ENCODE measurements at places on chromosomes 3 and 15.

DNA sequence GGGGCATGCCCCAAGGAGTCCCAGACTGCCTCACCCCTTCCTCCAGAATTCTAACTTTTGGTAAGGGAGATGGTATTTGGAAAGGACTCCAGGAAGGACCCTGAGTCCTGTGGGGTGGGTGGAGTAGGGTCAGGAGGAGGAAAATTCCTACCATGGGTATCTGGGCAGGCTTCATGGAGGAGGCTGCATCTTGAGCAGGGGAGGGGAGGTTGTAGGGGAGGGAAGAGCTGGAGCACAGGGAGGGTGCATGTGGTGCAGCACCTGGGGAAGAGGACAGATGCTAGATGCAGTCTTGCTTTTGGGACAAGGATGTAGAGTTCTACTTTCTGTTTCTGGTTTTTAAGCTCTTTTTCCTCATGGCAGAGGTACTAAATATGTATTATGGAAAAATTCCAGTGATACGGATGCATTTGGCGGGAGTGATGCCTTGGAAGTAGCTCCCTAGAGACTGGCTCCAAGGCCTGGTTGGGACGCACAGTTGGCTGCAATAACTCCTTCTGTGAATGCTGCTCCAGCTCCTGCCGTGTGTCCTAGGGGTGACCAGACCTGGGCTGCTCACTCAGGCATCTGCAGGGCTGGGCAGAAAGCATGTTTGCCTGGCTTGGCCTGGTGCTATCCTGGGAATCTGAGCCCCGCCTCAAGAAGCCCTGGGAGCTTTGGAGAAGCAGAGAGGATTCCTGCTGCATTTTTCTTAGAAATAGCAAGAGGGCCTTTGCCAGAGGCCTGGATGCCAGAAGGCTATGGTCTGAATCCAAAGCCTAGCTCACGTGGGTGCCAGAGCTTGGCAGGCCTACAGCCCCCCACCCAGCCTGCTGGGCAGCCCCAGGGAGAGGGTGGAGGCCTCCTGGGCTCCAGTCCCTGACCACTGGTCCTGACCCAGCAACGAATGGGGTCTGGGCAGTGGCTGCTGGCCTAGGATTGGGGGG, 10.1 kb downstream of the SEMA3F start:
- no peak for DNase-seq

- no peak for DNase-seq
Measured at GRCh38 chr3:64073158-64073761, 50.0 kb upstream of the PSMD6 start.

DNA sequence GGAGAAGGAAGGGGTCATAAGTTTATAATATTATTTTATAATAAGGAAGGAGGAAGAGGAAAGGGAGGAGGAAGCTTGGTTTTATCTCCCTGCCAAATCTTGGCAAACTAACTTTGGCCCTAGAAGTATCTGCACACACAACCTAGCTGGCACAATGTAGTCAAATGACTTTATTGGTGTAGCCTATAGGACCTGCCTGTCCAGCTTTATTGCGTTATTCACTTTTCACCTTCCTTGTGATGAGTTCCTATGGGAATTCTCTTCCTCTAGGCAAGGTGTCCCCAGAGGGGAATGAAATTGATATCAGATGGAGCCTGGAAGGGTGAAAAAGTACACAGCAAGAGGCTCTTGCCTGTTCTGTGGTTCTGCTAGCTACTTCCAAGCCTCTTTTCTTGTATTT, 111.2 kb upstream of the SLC25A36 start:
- DNase-seq: no peak

DNA sequence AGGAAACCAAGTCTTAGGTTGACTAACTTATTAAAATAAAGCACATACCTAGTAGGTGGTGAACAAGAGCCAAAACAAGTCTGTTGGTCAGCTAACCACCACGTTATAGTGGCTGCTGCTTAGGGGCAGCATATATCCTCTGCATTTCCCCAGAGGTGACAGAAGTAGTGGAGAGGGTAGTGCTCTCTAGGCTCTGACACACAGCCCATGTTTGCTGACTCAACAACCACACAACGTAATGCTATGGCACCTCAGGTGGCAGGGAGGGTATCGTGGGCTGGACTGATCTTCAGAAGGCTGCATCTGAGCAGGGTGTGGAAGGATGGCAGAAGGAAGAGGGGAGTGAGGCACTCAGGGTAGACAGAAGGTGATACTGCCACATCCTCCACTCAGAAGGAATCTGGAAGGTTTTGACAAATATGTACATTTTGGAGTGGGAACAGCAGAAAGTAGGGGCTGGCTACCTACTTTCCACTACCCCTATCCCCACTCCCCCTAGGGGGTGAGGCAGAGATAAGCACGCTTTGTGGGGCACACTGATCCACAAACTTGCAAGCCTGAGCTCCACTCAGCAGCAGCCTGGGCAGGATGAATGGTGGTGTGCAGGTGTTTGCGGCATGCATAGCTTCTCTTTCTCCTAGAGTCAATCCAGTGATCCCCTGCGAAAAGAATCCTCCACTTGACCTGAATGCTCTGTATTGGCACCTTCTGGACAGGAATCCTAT, 178.1 kb downstream of the RORA start:
- no peak for DNase-seq

- no peak for DNase-seq
Measured at GRCh38 chr15:64071931-64072765, 21.5 kb downstream of the CIAO2A start.

DNA sequence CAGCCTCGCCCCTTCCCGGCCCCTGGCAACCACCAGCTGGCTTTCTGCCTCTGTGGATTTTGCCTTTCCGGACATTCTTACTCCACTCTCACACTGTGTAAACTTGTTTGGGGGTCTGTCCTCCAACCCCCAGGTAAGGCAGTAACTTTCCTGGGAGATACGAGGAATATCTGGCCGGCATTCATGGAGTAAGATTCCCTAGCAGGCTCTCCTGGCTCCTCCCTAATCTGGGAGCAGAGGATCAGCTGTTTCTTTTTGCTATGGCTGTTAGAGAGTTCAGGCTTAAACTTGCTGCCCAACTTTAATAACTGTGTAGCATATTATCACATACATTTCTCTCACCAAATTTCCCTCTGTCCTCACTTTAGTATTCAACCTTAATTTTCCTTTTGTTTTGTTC, 64.3 kb downstream of the IGF2BP2 start:
- DNase-seq: no peak

- DNase-seq: no peak
Measured at GRCh38 chr3:168034152-168034928, 61.4 kb downstream of the GOLIM4 start.

DNA sequence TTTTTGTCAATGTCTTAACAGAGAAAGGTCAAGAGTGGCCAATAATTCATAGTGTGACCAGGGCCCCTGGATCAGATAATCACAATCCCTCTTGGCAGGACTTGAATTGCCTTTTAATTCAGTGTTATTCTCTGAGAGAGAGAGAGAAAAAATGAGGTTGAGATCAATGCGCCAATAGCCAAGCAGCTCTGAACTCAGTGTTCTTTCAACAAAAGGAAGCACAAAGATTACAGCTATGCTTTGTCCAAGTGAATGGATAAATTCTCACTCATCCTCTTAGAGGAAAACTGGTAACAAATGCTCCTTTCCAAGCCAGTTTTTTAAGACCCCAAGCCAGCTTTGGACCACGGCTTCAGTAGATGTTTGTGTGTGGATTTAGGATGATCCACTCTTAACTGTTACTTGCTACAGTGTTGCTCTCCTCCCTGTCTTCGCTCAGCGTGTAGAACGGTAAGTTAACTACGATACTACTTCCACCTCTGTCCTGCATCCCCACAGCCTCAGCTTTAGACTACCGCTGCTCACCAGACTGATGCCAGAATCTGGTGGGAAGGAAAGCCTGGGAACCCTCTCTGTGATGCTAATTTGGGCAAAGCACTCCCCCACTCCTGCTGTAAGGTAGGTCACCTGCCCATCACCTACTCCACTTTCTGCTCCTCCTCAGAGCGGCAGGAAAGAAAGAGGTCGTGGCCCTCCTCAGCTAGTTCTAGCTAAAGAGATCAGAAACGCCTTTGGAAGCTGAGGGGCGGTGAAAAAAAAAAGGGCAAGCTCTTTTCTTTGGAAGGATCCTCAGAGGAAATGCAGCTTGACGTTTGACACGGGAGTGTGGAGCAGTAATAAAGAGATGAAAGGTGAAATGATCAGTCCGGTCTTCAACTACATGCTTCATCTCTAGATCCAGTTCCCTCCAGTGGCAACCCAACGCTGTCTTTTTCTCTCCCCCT, 46.8 kb upstream of the LPP start:
- DNase-seq: peak; percentile 35

DNA sequence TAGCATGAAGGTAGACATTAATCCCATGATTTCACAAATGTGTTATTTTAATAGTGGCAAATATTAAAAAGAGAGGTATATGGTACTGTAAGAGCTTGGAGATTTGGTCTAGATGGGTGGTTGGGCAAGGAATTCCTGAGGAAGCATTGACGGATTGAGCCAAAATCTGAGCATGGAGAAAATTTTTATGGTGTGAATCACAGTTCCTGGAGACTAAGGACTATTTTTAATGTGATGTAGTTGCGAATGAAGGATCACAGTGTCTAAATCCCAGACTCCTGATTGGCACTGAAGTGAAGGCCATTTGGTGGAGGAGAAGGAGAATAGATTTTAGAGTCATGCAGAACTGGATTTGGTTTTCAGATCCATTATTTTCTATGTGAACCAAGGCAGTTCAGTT, 188.7 kb upstream of the FEZF2 start:
- DNase-seq: no peak
